Renal cortex interstitium (tissue), 15 donors: ENCODE measurements at places on chromosomes 1 and 21.

DNA sequence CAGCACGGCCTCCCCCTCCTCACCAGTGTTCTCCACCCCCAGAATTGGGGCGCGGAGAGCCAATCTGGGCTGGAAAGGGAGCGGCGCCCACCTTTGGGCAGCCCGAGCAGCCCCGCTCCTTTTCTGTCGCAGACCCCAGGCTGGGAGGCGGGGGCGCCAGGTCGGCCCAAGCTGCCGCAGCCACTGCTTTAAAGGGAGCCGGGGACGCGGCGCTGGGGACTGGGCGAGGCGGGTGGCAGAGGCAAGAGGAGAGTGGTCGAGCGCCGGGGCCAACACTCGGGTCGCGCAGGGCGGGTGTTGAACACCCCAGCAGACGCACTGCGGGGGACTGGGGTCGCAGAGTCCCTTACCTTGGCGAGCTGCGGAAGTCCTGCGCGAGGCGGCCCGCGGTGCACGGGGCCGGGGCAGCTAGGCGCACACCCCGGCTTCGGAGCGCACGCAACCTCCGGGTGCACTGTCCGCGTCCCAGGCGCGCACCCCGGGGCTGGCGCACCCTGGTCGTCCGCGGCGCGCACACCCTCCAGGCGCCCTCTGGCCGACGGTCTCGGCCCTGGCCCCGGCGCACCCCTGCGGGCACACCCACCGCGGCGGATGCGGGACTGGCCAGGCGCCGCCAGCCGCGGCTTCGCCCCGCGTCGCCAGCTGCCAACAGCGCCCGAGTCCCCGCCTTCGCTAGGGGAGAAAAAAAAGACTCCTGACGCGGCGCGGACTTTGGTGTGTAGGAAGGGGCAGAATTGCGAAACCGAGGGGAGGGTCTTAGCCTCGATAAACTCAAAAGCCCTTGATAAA is at the start of gene KANK4:
Gene KANK4 (minus strand): TSS at position 679 of the 789 bp plus-strand sequence. CDS start 37,870 bp downstream, outside the sequence.
- DNase-seq = no peak

GRCh38 chr1:50047916-50048694 is 24.4 kb upstream of the AGBL4 start:
- no peak for DNase-seq

GRCh38 chr1:80993154-80993980 is 807.4 kb upstream of the ADGRL2 start:
- DNase-seq = no peak

DNA sequence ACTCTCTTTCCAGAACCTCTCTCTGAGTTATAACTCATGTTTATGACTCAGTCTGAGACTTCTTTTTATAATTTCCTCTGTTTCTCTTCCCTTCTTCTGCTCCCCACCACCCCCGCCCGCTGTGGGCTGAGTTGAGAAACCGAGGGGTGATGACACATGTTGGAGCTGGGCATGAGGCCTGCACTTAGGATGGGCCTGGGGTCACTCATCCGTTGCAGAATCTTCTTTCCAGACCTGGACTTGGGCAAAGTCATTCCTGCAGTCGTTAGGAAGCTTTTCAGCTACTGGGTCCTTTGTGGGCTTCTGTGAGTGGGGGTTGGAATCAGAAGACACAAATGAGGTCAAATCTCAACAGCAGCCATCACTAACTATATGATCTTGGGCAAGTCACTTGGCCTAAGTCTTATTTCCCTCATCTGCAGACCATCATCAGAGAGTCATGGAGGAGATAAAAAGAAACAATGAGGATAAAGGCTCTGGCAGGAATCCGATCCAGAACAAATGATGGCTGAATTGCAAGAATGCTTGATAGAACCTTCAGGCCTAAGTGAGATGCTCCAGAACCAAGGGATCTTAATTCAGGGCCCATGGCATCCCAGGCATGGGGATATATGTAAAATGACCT is 53.4 kb downstream of the RPS6KA1 start:
- no peak for DNase-seq

DNA sequence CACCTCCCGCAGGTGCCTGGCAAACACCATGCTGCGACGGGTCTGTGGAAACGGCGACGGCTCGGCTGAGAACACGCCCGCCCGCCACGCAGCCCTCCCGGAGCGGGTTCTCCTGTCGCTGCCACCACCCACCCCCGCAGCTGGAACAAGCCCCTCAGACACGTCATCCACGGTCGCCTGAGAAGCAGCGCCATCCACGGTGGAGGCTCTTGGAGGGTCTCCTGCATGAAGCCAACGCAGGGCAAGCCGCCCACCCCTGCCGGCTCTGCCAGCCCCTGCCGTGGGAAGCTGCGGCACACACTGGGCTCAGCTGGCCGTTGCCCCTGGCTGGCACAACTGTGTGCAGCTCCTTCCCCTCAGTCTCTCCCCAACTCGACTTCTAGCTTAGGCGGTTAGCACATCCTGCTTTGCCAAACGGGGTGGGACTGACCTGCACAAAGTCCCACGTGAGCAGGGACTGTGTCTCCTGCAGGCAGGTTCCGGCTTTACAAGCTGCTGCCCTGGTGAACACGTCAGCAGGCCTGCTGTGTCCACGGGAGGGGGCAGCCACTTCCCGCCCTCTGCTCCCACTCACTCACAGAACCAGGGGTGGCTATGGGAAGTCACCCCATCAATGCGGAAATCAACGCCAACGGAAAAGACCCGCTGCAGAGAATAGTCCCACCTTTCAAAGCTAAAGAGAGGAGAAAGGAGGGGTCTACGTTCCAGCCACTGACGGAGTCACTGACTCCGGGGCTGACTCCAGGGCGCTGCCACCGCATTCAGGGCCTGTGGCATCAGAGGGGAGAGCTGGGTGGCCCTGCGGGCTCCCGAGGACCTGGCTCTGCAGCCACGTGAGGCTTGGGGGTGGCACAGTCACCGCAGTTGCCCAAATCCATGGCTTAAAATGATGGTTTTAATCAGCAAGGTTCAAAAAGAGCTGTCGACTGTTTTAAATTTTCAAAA is 10.3 kb downstream of the POFUT2 start:
- no peak for DNase-seq

GRCh38 chr1:96722161-96722922 is 758 bp downstream of the PTBP2 start:
- peak; percentile 63 for DNase-seq

- no peak for DNase-seq
Measured at GRCh38 chr1:173187671-173188237, 19.4 kb downstream of the TNFSF4 start.

DNA sequence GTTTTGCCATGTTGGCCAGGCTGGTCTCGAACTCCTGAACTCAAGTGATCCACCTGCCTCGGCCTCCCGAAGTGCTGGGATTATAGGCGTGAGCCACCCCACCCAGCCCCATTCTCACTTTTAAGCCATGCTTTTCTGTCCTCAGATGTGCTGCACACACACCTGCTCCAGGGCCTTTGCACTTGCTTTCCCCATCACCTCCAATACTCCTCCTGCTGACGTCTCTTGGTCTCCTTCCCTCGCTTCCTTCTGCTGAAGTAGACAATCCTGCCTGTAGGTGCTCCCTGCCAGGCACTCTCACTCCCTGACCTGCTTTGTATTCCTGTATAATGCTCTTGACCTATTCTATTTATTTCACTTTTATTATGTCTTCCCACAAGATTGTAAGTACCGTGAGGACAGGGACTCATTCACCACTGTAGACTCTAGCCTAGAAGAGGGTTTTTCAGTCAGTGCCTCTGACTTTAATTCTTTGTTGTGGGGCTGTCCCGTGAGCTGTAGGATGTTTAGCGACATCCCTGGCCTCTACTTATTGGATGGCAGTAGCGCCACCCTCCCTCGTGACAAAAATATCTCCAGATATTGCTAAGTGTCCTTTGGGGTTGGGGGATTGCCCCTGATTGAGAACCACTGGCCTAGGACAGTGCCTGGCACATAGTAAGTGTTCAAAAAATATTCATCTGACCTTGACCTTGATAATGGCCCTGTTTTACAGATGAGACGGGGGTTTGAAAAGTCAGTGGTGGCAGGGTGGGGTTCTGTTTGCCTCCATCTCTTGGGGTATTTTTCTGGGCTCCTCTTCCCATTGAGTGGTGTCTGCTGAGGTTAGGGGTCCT is 4.6 kb downstream of the TNFRSF1B start:
- no peak for DNase-seq

DNA sequence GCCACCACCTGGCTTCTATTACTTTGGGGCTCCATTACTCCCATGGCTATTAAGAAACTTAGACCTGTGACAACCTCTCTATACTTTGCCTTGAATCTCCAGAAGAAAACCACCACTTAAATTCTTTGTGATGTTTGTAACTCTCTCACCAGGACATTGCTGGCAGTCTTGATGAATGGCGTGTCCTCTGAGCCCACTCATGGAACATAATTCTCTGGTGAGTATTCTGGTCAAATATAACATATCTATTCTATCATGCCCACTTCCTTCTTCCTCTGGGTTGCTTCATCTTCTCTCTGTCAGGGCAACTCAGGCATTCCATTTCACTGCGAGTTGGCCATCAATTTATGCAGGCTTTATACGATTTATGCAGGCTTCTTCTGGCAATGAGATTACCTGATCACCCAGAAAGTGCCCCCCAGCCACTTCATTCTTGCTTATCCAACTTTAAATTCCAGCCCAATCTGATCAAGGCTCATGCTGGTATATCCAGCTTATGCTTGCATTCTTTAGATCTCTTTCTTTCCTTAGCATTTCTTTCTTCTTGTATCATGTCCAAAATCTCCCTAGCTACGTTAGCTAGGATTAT is 112.0 kb upstream of the CHRM3 start:
- no peak for DNase-seq

GRCh38 chr1:156492591-156493080 is 7.9 kb downstream of the MEF2D start:
- DNase-seq = no peak

GRCh38 chr1:168603501-168604110 is 27.2 kb downstream of the XCL1 start:
- DNase-seq = peak; percentile 69

GRCh38 chr1:241114699-241115233 is 242.2 kb downstream of the RGS7 start:
- no peak for DNase-seq
